Stimulated activated CD8-positive, alpha-beta memory T cell treated with anti-CD3 and anti-CD28 coated beads, Interleukin-12 subunit alpha, Interleukin-12 subunit beta, amount 100 ng/mL, for 1 hour (primary cell): ENCODE measurements at places on chromosomes 1 and 21.

GRCh38 chr1:26627954-26628353 is 67.9 kb upstream of the ARID1A start:
- DNase-seq = no peak

DNA sequence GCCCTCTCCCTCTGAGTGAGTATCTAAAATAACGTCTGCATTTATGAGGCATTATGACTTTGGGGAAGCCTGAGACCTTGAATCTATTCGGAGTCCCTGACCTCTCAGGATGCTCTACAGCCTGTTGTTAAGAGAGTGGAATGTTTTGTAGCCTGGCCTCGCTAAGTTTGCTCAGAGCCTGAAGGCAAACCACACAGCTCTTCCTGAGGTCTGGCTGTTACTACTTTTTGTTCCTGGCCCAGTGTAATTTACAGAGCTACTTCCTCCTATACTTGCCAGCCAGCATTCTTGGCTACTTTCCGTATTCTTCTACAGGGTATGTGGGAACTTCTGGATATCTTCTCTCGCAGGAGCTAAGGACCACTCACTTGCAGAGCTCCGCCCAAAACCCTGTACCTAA is 3.6 kb upstream of the ZMYM4 start:
- DNase-seq = no peak

DNA sequence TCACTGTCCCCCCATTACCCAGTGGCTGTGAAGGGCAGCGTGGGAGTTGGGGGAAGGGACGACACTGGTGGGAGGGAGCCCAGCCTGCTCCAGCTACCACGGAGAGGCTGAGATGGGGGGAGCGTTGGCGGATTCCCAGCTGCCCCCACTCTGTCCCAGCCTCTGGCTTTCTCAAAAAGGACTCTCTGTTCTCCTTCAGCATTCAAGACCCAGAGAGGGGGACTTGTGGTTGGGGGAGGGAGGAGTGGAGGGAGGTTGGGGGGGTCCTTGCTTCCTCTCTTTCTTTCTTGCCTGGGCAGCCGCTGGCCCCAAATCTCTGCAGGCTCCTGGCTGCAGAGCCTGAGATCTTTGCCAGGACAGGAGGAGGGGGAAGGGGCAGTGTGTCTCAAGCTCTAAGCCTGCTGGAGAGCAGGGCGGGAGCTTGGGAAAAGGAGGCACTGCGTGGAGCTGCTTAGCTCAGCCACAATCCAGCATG is 2.2 kb downstream of the ATP1A2 start:
- DNase-seq = no peak

GRCh38 chr1:32736812-32737791 is 34.5 kb upstream of the SYNC start:
- no peak for DNase-seq

DNA sequence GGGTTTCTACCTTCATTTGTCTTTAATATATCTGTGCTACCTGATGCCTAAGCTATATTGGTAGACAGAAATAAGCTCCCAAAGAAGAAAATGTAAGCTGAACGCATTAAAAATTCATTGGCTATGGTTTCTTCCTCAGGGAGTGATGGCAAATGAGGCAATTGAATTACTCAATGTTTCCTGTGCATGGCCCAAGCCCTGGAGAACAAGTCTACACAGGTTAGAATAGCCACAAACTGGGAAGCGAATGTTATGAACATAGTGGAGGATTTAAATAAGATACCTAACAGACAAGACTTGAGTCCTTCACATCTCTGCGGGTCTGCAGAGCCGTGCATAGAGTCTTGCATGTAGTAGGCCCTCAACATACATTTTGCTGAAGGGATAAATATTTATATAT is 350.3 kb downstream of the RWDD3 start:
- DNase-seq = no peak

GRCh38 chr21:25494804-25495203 is 112.5 kb downstream of the MRPL39 start:
- DNase-seq = no peak

GRCh38 chr21:38228537-38228936 is 28.3 kb upstream of the KCNJ15 start:
- no peak for DNase-seq

GRCh38 chr1:153401461-153401860 is 10.6 kb upstream of the S100A8 start:
- no peak for DNase-seq

DNA sequence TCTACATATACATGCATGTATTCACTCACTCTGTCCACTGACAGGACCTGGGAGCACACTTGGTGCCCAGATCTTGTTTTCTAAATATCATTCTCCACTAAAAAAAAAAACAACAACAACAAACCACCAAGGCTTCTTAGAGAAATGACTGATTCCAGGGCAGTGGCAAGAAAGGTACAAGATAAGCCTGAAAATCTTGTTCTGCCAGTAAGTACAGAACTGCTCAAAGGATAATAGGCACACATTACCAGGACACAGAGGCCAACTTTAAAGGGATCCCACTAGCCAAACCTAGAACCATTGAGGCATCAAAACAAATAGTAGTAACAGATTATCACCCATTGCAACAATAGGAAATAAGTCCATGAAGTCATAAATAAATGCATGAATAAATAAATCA is 10.7 kb downstream of the HSD11B1 start:
- DNase-seq = no peak

DNA sequence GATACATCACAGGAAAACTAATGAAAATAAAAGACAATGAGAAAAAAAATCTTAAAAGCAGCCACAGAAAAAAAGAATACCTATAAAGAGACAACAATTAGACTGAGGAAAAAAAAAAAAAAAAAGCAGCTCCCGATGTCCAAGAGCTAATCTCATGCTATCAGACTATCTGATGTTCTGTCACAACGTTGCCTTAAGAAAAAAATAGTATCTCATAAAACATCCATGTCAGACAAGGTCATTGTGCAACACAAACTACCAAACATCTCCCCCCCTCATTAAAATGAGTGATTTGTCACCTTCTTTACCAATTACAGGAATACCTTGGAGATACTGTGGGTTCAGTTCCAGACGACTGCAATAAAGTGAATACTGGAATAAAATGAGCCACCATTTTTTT is 68.9 kb downstream of the ZNF644 start:
- DNase-seq = no peak
